ENCODE measurements at places on chromosomes 2 and 18.

GRCh38 chr2:208791257-208791656, 384.7 kb downstream of the PTH2R start:
- no peak for DNase-seq

DNA sequence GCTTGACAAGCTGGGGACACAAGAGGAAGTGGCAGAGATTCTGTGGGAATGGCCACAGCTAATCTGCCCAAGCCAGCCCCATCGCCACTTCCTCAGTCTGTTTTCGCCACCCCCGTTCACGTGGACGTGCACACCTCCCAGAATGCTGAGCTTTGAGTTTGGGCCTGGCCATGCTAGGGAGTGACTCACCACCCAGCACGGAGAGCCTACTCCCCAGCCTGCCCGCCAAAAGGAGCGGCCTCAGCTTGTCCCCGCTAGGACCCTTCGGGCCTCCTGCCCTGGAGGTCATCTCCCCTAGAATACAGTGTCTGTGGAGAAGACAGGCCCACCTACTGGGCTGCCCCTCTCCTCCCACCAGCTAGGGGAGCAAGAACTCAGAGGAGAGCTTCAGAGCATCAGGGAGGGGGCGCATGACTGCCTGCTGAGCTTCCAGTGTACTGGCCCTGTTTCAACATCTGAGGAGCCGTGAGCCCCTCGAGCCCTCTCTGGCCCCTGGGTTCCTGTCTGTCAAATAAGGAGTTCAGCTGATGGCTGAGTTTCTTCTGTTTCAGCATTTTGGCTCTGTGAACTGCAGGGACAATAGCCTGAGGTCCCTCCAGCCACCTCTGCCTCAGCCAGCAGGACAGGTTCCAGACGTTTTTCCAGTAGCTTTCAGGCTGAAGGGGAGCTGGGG, 5.1 kb downstream of the SLC35F6 start:
- no peak for DNase-seq

- no peak for DNase-seq
These were observed 1238.0 kb upstream of the NRXN1 start for GRCh38 chr2:52269696-52270485.

- no peak for DNase-seq
These were observed 503.0 kb upstream of the KLHL29 start for GRCh38 chr2:22882011-22882410.
